Purkinje cell (primary cell): ENCODE measurements at places on chromosomes 12 and 14. TPM values are rescaled to one million over a fixed set of nuclear protein-coding genes. Genes with fewer than 3 reads are reported as not detected.

The CLEC4C gene
- not detected in 2 replicates for polyA plus RNA-seq

The GUCY2C gene
- not detected in 2 replicates for polyA plus RNA-seq

The CCDC196 gene
- polyA plus RNA-seq: 0.65 TPM in 1 of 2 replicates, not detected in the other

The EAPP gene
- 161 and 198 TPM in 2 replicates for polyA plus RNA-seq

The IL22 gene
- polyA plus RNA-seq: 2.3 TPM in 1 of 2 replicates, not detected in the other

The OR6C2 gene
- polyA plus RNA-seq: not detected in 2 replicates

The FZD10 gene
- polyA plus RNA-seq: 1.2 and 2.2 TPM in 2 replicates

The TOMM20L gene
- polyA plus RNA-seq: not detected in 2 replicates

The MGAT2 gene
- 23.1 and 24.6 TPM in 2 replicates for polyA plus RNA-seq
